ENCODE measurements at places on chromosomes 11 and 22. TPM values are rescaled to one million over a fixed set of nuclear protein-coding genes. Genes with fewer than 3 reads are reported as not detected.

Gene OR52L1
- not detected for total RNA-seq

Gene OR10A2
- not detected for total RNA-seq

Gene PLAAT3
- total RNA-seq, result 261 TPM

GRCh38 chr11:108927791-108928545 is 263.1 kb downstream of the DDX10 start:
- peaks cover 9% of the 10 kb centered on the region for H3K4me1 ChIP-seq
- no peak overlapping the region for H3K27ac ChIP-seq
- H3K4me3 ChIP-seq, result no peak overlapping the region
- H3K36me3 ChIP-seq, result no peaks in the 10 kb centered on the region

- peaks cover 71% of the 10 kb centered on the region for H3K36me3 ChIP-seq
- H3K4me1 ChIP-seq, result no peaks in the 10 kb centered on the region
- no peak overlapping the region for H3K4me3 ChIP-seq
- H3K27me3 ChIP-seq, result no peaks in the 10 kb centered on the region
Measured at GRCh38 chr11:3035333-3035732, 21.9 kb downstream of the CARS1 start.

DNA sequence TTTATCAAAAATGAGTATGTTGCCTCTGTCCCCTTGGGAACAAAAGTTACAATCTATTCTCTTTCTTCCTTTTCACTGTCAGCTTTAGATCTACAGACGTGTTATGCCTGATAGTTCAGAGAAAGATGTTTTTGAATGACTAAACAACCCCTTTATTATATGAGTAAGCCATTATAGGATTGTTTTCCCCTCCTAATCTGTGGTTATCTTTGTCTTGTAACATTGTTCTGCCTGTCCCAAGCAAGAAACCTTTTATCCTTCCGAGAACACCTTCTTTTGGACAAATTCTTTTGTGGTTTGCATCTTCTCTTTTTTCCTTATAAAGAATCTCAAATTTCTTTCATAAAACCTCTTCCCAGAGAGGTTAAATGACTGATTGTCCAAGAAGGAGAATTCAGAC is 208.4 kb downstream of the DDX10 start:
- DNase-seq, result no peak
- H3K4me1 ChIP-seq, result peaks cover 11% of the 10 kb centered on the region
- no peak overlapping the region for H3K4me3 ChIP-seq
- H3K27ac ChIP-seq, result no peak overlapping the region
- H3K27me3 ChIP-seq, result no peaks in the 10 kb centered on the region

GRCh38 chr11:78940500-78941225 is 366.0 kb upstream of the NARS2 start:
- DNase-seq, result no peak
- H3K27ac ChIP-seq, result no peak overlapping the region
- H3K36me3 ChIP-seq, result no peaks in the 10 kb centered on the region
- H3K4me3 ChIP-seq, result no peak overlapping the region
- no peaks in the 10 kb centered on the region for H3K27me3 ChIP-seq
- H3K4me1 ChIP-seq, result peaks cover 2% of the 10 kb centered on the region

Gene AIFM3
- 3.1 TPM for total RNA-seq

Gene APOA5
- not detected for total RNA-seq

Gene KREMEN1
- total RNA-seq, result 2.1 TPM

Gene PHF21B
- not detected for total RNA-seq

GRCh38 chr11:34784318-34784841 is 131.8 kb downstream of the APIP start:
- peaks cover 48% of the 10 kb centered on the region for H3K4me1 ChIP-seq
- DNase-seq, result no peak
- peaks cover 10% of the 10 kb centered on the region for H3K36me3 ChIP-seq
- no peaks in the 10 kb centered on the region for H3K27me3 ChIP-seq

Measured in Calu3 (cell line).